ENCODE measurements at places on chromosomes 7 and 10.

GRCh38 chr10:126569513-126570244 is 100.8 kb downstream of the C10orf90 start:
- no peak for DNase-seq

- DNase-seq = no peak
Measured at GRCh38 chr7:105229641-105230040, 159.1 kb downstream of the SRPK2 start.

DNA sequence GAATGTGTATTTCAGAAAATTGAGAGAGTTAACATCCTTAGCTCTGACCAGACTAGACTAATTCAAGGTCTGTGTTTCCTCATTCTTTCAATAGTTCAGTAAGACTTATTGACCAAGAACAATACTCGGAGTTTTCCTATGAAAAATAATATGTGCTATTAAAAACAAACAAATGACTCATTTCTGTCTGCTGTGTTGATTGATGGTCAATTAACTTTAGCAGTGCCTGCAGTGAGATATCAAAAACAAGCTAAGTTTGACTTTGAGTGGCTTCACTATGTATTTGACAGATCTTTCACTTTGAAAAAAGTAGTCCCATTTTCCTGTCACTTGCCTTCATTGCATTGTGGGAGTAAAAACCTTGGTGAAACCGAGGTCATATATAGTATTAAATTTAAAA is 91.0 kb downstream of the GNAT3 start:
- no peak for DNase-seq

DNA sequence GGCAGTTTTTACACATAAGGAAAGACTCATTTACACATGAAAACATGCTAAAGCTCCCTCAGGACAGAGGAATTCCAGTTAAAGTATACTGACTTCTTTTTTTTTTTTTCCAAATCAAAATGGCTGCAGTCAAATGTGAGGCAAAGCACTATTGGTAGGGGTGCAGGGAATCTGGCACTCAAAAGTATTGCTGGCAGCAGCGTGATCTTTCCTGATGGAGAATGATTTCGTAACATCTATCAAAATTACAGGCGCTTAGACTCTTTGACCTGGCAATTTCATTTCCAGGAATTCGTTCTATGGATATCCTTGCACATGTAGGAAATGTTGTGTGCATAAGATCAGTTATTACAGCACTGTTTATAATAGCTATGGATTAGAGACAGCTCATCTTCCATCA is 65.7 kb downstream of the VSTM4 start:
- DNase-seq = no peak

- DNase-seq = no peak
Measured at GRCh38 chr10:43380610-43381222, 9.3 kb downstream of the FXYD4 start.

GRCh38 chr7:44327981-44328380 is 2.6 kb upstream of the CAMK2B start:
- no peak for DNase-seq

DNA sequence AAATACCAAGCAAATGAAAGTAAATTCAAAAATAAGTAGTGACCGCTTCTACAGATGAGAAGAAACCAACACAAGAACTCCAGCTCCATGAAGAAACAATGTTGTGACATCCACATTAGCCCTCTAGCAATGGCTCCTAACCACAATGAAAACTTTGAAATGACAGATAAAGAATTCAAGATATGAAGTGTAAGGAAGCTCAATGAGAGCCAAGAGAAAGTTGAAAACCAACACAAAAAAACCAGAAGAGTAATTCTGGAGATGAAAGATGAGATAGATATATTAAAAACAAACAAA is 68.2 kb upstream of the DDC start:
- DNase-seq = no peak

DNA sequence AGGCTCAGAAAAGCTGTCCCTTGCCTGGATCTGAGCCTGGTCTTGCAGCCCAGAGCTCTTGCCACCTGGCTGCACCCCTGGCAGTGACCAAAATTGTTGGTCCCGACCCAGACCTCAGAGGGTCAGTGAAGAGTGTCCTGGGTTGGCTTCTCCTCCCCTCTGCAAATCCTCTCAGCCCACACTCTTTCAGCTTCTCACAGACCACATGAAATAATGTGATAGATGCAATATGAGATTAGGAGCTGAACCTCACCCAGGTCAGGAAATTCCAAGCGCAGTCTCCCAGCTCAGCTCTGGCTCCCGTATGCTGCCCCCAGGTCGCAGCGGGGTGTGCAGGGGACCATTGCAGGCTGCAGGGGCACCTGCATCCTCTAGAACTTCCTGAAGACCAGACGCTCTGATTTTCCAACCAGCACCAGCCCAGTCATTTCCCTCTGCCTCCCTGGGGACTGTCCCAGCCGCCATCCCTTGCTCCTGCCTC is 19.6 kb upstream of the RET start:
- no peak for DNase-seq

- DNase-seq = no peak
Measured at GRCh38 chr7:102304668-102305067, 18.0 kb downstream of the SH2B2 start.

- DNase-seq = no peak
Measured at GRCh38 chr10:116706281-116706680, 36.1 kb downstream of the HSPA12A start.

GRCh38 chr7:113945018-113945938 is 26.5 kb upstream of the PPP1R3A start:
- DNase-seq = no peak

DNA sequence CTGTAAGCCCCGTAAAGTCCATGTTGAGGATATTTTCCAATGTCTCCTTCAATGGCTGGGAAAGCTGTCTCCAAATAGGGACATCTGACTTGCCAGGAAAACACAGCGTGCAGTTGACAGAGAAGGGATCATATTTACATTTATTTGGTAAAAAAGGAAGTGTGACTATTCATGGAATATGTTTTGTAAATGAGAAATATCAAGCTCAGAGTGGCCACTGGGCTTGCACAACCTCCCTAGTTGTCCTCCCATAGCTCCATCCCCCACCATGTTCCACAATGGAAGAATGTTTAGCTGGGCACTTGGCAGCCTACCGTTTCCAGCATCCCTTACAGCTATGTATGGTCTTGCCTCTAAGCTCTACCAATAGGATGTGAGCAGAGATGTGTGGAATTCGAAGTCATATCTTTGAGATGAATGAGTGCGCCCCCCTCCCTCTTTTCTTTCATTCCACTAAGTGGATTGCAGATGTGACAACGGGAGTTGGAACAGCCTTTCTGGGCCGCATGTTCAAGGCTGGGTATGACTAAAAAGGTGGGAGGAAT is 306.6 kb upstream of the ZMIZ1 start:
- DNase-seq = no peak

- DNase-seq = no peak
Measured at GRCh38 chr7:42414028-42414427, 177.0 kb upstream of the GLI3 start.

GRCh38 chr10:4131407-4132215 is 346.6 kb upstream of the KLF6 start:
- DNase-seq = no peak
